ENCODE measurements at places on chromosomes 2 and 18. TPM values are rescaled to one million over a fixed set of nuclear protein-coding genes. Genes with fewer than 3 reads are reported as not detected.

GRCh38 chr2:39919511-39920306 is 140.7 kb upstream of the THUMPD2 start:
- no peak for DNase-seq

DNA sequence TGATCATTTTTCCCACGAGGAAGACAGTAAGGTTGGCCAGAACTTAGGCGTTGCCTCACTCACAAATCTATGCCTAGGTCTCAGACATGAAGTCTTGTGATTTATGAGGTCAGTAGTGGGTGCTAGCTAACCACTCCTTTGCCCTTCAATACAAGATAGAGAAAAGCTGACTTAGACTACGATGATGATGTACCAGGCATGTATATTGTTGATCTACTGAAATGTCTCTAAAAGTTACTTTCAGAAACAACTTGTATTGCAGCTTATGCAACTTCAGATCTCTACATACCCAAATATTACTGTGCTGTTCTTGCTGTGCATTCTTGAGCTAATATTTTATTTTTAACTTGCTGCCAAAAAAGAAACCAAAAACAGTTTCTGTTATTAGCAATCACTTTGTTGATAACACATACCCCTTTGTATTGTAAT is 30.6 kb downstream of the MAPRE2 start:
- no peak for DNase-seq

DNA sequence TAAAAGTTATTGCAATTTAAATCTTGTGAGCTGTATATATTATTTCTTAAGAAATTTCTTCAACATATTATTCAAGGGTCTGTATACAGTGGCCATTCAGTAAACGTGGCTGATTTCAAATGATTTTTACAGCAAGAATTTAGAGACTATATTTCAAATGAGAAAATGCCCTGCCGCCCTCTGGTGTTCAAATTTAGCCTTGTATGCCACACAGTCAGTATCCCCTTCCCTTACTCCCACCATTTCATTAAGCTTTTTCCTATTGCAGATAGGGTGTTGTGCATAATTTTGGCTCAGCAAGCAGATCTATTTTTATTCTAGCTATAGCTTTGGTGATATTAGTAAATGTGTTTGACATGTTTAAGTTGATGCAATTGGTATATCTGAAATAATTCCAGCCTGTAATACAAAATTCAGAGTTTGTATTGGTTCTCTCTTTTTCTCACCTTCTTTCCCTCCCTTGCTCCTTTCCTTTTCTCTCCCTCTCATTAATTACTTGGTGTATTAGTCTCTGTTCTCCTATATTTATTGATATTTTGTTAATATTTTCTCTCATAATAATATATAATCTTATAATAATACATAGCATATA is 22.8 kb upstream of the SCN7A start:
- DNase-seq: no peak

GRCh38 chr2:16745466-16745865 is 79.8 kb upstream of the CYRIA start:
- no peak for DNase-seq

DNA sequence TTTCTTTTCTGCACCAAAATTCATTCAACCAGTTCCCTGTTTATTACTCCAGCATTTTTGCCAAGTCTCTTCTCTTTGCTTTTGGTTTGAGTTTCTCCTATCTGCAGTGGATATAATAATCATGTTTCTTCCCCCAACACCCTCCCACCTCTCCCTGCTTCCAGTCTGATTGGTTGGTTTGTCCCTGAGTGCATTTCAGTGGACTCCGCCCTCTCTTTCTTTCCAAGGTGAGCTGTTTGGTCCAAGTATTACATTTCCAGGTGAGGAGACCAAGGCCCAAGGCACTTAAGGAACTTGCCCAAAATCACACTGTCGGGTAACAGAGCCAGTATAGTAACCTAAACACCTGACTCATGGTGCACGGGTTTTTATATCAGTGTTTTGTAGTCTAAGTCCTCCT is 17.7 kb downstream of the MRO start:
- no peak for DNase-seq

DNA sequence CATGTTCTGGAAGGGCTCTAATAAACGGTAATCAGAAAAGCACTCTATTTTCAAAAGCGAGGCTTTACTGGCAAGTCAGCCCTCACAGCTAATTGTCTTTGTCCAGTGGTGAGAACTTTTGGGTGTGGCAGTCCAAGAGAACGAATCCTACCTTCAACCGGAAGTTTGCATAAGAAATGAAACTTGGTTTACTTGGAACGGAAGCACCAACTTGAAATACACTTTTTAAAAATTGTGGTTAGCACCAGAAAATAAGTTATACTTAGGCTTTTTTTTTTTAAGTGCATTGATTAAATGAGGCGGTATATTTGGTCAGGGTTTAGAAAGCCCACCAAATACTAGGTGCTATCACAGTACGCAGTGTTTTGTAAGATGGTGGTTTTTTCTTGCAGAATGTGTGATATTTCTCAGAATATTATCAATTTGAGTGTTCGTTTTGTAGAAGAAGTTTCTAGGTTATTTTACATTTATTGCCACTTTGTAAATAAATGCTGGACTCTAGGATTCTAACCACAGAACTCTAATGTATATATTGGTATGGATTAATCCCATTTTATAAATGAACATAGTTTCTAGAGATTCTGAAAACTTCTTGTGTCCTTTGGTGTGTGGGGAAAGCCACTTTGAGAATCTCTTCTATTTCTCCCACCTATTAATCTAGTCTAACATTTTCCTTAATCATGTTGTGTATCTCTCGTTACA is 1.2 kb downstream of the MYL12A start:
- DNase-seq: peak; percentile 29

Gene PFN4
- 0.49 TPM for total RNA-seq

Gene CGREF1
- 6.7 TPM for total RNA-seq

Data from skin of body (tissue), 3 donors.